Tongue (tissue), 3 donors: ENCODE measurements at places on chromosomes 1 and 21. TPM values are rescaled to one million over a fixed set of nuclear protein-coding genes. Genes with fewer than 3 reads are reported as not detected.

DNA sequence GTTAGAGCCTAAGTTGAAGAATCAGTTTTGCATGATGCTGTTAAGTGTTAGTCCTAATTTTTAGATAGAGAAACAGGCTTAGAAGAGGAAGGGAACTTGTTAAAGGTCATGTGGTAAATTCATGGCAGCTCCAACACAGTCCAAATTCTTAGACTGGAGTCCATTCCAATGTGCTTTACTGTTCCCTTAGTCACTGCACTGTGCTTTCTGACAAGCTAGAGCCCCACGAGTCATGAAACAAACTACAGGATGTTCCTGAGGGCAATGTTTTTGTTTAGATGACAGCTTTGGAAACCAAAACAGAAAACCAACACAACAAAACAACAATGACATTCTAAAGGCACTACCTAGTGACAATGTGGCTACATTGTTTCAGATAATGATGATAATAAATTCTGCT lies 23.1 kb upstream of the RGS4 start:
- DNase-seq: no peak

- DNase-seq: no peak
Measured at GRCh38 chr21:38766987-38767722, 38.6 kb upstream of the ETS2 start.

The KCNE2 gene
- total RNA-seq: not detected

DNA sequence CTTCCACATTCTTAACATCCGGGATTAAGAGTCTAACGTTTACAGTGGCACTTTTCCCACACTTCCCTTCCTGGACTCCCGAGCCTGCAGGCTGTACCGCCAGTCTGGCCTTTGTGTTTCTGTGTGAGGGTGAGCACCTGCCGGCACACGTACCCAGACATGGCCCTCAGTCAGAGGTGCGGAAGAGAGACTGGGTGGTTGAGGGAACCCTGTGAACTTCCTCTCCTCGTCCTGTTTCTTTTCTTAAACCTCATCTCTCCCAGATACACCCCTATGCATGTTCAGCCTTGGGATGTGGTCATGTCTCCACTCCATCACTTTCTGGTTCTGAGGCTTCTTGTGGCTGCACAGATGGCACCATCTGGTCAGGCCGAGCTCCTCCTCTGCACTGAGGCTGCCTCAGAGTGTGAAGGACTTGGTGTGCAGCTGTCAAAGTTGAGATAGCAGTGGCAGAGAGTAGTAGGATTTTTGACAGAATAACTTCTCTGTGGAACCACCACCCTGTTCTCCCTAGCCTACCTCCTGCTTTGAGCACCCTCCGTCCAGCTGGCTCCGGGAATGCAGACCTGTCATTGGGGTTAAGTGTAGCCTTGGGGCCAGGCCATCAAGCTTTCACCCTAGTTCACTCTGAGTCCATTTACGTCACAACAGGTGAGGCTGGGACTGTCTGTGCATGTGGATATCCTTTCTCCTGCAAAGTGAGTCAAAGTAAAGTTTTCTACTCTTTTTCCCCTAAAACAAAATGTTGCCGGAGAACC lies 31.4 kb downstream of the VASH2 start:
- DNase-seq: peak; percentile 84

The LRP8 gene
- total RNA-seq: 1.5 TPM

DNA sequence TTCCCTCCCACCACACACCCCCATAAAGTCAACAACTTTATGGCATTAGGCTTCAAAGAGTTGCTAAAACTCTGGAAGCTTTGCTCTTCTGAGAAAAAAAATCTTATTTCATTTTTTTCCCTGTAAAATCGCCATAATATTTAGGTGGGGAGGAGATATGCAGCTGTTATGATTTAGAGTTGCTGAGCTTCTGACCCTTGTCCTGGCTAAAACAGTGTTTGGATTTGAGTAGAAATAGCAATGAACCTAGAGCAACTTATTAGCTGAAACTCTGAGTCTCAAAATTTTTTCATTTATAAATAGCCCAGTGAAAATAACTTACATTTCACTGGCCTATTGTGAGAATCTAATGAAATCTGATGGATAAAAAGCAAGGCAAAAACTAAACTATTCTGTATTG lies 482.8 kb upstream of the NFIA start:
- no peak for DNase-seq

DNA sequence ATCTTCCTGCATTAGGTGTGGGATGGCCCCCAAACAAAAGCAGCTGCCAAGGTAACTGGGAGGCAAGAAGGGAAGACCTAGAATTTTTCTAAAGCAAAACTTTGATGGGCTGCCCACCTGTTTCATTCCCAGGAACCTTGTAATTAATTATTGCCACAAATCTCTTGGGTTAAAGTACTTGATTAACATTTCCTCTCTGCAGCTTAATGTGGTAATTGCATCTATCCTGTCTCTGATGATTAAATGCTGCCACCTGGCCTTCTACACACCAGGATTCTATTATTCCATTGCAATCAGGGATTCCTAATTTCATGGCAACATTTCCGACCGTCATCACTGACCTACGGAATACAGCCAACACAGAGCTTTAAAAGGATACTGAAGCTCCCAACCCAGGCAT lies 68.3 kb upstream of the RC3H1 start:
- DNase-seq: no peak

GRCh38 chr1:175597969-175598765 lies 145.2 kb downstream of the TNR start:
- no peak for DNase-seq

The HSPA6 gene
- total RNA-seq: 10.2 TPM

The MR1 gene
- total RNA-seq: 8.4 TPM

GRCh38 chr1:30809514-30810263 lies 52.1 kb upstream of the LAPTM5 start:
- peak; percentile 38 for DNase-seq

- no peak for DNase-seq
Measured at GRCh38 chr1:171869097-171869496, 27.8 kb downstream of the DNM3 start.

GRCh38 chr1:179251675-179252074 lies 22.2 kb upstream of the ABL2 start:
- peak; percentile 26 for DNase-seq

DNA sequence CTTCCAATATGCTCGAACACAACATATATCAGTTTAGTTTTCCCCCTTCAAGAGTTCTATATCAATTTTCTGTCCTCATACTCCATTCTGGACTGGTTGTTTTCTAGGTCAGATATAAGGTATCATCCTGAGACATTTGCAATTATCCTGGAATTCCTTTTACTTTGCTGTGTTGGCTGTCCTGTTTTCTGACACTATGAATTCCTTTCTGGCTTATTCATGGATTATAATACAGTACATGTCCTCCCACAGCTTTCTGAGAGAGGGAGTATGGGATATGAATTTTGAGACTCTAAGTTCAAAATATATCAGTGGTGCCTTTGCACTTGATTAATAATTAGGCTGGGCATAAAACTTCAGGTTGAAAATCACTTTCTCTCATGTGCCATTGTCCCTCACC lies 11.9 kb downstream of the PHTF1 start:
- no peak for DNase-seq

- DNase-seq: no peak
Measured at GRCh38 chr1:9910076-9910422, at the start of gene CTNNBIP1. CTNNBIP1 (minus strand) TSS chr1:9910269; CDS start chr1:9872064, 38,205 bp downstream.

The NCF2 gene
- total RNA-seq: 9.2 TPM

DNA sequence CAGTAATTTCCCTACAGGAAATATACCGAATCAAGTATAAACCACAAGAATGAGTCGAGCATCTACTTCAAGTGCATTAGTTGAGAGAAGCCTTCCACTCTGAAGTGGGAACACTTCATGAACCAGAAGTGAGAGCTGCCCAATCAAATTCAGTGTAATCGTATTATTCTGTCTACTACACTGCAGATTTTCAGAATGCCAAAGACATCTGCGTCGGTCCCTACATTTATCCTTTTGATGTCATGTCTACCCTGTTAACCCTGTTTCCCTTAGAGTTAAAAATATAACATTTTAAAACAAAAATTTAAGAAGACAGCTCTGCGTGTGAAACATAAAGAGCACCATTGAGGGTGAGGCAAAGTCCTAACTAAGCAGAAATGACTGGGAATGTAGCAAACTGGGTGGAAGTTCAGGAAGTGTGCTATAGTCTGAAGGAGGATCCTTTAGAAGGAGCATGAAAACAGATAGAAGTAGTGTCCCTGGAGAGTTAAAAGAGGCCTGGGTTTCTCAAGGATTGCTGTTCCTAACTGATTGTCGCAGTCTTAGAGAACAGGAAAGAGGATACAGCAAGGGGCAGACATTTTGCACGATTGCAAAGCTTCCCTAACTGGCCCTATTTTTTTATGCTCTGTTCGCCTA lies 291.2 kb downstream of the PTPRC start:
- peak; percentile 47 for DNase-seq

The WLS gene
- 140 TPM for total RNA-seq

DNA sequence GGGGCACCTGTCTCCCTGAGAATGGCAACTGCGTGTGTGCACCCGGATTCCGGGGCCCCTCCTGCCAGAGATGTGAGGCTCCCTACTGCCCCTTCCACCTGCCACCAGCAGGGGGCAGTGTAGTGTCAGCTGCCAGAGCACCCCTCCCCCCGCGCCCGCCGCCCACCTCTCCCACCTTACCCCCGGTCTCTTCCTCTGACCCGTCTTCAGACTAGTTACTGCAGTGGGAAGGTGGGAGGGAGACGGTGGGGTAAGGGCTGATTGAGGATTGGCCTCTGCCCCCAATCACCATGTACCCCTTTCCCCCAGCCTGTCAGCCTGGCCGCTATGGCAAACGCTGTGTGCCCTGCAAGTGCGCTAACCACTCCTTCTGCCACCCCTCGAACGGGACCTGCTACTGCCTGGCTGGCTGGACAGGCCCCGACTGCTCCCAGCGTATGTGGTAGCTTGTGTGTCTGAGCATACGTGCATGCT lies 10.1 kb upstream of the LRRC71 start:
- no peak for DNase-seq

DNA sequence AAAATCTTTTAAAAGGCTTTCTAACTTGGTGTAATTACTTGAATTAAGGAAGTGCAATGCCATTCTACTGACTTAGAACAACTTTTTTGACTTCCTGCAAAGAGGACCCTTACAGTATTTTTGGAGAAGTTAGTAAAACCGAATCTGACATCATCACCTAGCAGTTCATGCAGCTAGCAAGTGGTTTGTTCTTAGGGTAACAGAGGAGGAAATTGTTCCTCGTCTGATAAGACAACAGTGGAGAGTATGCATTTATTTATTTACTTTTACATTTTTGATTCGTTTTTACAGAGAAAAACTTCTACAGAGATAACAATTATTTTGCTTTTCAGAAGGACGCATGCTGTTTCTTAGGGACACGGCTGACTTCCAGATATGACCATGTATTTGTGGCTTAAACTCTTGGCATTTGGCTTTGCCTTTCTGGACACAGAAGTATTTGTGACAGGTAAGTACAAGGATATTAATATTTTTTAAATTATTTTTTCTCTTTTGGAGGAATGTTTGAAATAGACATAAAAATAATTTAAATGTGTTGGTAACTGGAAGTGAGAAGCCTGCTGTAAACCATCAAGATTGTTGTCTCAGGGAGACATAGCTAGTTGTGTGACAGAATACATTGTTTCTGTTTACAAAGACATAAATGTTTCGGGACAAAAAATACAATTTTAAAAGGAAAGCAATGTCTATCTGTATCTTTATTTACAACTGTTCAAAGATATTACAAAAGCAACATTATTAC lies at the start of gene PTPRC:
TSS of gene PTPRC (plus strand) at position 147 of the 742 bp plus-strand sequence. CDS start at position 376, 229 bp downstream.
- no peak for DNase-seq

DNA sequence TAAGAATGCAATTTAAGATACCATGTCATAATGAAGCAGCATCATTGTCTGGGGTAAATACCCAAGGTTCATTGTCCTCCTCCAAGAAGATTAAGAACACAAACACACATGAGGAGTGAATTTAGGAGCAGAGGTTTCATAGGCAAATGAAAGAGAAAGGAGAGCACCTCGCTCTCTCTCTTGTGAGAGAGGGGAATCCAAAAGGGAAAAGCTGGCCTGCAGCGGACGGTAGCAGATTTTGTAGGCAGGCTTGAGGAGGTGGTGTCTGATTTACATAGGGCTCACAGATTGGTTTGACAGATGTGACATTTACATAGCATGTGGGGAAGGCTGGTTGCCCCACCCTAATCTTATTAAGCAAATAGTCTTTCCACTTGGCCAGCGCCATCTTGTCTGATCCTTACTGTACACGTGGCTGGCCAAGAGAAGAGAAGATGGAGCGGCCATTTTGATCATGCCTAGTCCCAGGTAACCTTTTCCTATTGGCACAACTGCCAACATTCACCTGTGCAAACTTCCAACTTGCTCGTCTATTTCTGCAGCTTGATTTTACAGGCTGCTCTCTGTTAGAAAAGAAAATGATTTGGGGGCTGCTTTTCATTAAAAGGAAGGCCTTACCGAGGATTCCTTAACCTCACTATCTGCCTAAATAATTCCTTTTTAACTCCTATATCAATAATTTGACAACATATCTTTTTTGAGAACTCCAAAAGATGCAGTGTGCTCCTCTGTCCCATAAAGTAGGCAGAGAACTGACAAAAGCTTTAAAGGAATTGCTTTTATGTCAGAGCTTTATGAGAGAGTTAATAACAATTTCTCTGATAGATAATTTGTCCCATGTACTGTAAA lies 16.0 kb upstream of the LRRC7 start:
- no peak for DNase-seq

The FHAD1 gene
- total RNA-seq: 3.8 TPM

DNA sequence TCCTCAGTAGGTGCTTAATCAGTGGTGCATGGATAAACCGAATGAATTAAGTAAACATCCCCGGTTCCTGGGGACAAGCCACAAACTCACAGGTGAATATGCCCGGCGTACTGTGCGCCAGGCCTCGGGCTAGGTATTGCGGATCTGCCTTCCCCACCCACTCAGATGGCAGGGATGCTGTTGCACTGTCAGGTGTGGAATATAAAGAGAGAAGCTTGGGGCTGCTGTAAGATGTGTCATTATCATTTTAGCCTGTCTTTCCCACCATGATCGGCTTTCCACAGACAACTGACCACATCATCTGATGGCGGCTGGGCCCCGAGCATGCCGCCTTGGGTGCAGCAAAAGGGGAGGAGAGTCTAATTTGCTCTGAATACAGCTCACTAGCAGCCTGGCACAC lies 45.4 kb upstream of the LRP8 start:
- no peak for DNase-seq

- no peak for DNase-seq
Measured at GRCh38 chr1:36162680-36163239, 6.8 kb downstream of the MAP7D1 start.

DNA sequence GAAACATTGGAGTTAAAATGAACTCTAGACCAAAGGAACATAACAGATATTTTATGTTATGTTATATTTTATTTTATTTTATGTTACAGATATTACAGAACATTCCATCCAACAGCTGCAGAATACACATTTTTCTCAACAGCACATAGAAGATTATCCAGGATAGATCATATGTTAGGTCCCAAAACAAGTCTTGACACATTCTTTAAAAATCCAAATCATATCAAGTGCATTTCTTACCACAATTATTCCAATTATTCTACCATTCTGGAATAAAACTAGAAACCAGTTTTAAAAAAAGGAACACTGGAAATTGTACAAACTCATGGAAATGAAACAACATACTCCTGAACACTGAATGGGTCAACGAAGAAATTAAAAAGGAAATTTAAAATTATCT lies 30.9 kb upstream of the PIGK start:
- no peak for DNase-seq

The ELAPOR1 gene
- total RNA-seq: 18.8 TPM

The FAM229A gene
- 0.82 TPM for total RNA-seq

GRCh38 chr21:42737951-42738590 lies 84.7 kb downstream of the PDE9A start:
- DNase-seq: peak; percentile 36
